ENCODE measurements at places on chromosomes 13 and 19. TPM values are rescaled to one million over a fixed set of nuclear protein-coding genes. Genes with fewer than 3 reads are reported as not detected.

SYDE1 gene
- total RNA-seq = 17.9 TPM

FBN3 gene
- 0.13 TPM for total RNA-seq

KIR2DL3 gene
- total RNA-seq = not detected

NCR1 gene
- not detected for total RNA-seq

GARIN5A gene
- total RNA-seq = 1.4 TPM

ISYNA1 gene
- total RNA-seq = 12.7 TPM

CATSPERD gene
- not detected for total RNA-seq

ZNF491 gene
- 3.2 TPM for total RNA-seq

QPCTL gene
- 8.8 TPM for total RNA-seq

FFAR2 gene
- total RNA-seq = not detected

ATP8B3 gene
- not detected for total RNA-seq

Data from thyroid gland (tissue), 4 donors.